ENCODE measurements at places on chromosomes 6 and 20.

GRCh38 chr20:14801591-14802325, 464.3 kb upstream of the FLRT3 start:
- DNase-seq: no peak

GRCh38 chr20:20229595-20229994, 138.3 kb upstream of the INSM1 start:
- no peak for DNase-seq

- DNase-seq: no peak
These were observed 246.7 kb downstream of the TTLL2 start for GRCh38 chr6:167571550-167571949.

- DNase-seq: peak; percentile 21
These were observed 27.1 kb downstream of the SAMHD1 start for GRCh38 chr20:36924167-36925045.

DNA sequence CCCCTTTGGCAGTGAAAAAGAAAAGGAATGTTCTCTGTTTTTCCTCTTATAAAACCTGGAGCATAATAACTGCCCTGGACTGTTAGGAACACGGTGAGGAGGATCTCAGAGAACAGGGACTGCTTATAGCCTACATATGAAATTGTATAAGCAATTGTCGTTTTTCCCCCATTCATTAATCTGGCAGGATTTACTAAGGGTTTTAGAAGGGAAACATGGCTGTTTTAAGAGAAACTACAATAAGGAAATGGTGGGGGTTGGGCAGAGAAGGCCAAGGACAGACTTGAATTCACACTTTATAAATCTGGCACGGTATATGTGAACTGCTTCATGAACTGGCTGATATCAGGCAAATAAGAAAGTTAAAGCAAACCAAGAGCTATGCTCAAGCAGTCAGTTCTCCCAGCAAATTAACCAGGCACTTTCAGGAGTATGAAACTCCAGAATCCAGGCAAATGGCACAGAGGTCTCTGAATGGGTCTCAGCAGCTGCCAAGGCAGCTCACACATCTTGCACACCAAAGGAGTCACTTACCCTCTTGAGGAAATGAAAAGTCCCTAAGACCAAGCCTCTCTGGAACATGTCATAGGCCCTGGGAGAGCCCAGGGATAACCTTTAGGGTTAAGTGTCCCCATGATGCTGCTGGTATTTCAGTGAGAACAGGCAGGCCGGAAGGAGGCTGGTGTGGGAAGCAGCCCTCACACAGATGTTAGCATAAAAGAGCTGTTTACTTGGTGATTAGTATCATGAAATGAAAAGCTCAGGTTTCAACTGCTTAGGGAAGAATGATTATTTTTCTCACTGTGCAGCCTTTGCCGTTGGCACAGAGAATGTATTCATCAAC, 260.5 kb upstream of the MARCKS start:
- no peak for DNase-seq

GRCh38 chr6:149815788-149816187, 48.4 kb downstream of the LRP11 start:
- DNase-seq: no peak

- DNase-seq: peak; percentile 62
These were observed 13.2 kb downstream of the QKI start for GRCh38 chr6:163427498-163428254.

DNA sequence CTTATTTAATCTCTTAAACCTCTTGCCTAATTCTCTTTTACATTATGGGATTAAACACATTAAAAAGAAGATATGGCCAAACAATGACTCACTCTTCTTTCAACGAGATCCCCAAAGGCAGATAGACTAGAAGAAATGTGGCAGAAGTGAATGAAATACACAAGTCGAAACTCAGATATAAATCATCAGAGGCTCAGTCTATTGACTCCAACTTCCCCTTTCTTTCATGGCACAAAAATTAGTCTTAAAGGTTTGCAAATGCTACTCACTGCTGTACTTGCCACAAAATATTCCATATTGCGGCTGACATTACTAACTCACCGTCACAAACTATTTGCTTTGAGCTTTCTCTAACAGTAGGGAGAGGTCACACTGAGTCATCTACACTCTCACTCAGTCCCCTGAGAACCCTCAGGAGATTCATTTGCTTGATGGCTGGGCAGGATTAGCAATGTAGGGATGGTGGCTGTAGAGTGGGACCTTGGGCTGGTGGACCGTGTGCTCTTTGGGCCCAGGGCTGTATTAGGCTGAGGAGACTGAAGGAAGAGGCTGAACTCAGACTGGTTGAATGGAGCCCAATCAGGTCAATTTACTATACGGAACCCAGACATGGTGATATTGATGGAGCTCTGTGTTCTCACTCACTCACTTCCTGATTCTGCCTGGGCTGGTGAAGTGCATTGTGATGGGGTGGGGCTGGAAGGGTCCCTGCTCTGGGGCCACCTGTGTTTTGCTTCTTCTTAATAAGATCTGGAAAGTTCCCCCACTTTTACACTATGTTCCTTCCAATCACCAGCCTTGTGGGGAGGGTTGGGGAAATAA, 42.8 kb upstream of the UBR2 start:
- no peak for DNase-seq

- DNase-seq: no peak
These were observed 67.9 kb downstream of the EZR start for GRCh38 chr6:158751224-158751623.

DNA sequence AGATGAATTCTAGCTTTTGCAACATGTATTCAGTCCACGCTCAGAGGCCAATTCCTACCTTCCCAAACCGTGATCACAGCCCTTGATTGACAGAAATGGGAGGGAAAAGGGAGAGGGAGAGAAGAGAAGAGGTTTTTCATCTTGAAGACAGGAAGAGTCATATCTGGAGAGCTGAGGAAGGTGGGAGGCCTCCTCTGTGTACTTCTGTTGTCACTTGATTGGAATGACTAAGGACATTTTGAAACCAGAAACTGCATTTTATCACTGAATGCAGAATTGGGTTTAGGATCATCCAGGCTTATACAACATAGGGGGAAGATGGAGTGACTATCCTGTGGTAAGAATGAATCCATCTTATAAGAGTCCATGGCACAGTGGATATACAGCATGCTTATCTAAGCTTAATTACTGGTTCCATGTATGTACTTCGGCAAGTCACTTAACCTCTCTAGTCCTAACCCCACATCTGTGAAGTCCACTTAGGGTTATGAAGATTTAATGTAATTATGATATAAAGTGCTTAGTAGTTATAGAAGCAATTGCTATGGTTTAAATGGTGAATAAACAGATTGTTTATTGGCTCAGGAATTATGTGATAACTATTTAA, 144.0 kb downstream of the BCKDHB start:
- DNase-seq: no peak

DNA sequence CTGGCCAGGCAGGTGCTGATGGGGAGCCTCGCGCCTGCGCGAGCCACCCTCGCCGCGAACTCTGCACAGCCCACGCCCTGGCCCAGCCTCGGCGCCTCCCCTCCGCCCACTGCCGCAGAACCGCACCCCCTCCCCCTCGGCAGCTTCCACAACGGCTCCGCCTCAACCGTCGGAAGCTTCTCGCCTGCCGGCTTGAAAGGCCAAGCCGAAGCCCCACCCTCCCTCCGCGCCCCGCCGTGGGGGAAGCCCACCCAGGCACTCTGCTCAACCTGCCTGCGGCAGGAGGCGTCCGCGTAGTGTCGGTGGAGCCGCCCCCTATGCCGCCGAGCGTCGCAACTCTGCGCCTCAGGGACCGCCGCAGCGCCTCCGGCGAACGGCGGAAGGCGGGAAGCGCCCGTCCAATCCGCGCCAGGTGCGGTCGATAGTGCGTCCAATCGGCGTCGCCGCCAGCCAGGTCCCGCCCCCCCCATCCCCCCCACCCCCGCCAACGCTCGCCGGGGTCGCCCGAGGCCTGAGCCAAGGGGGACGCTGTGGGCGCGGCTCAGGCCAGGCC, at the start of gene SYCP2:
TSS of gene SYCP2 (minus strand) at position 342 of the 553 bp plus-strand sequence. CDS start 11,224 bp downstream, outside the sequence.
- DNase-seq: peak; percentile 15

- no peak for DNase-seq
These were observed 172.5 kb downstream of the HTR1B start for GRCh38 chr6:77290798-77291197.

- DNase-seq: no peak
These were observed 12.5 kb downstream of the PLCB1 start for GRCh38 chr20:8144282-8145245.

DNA sequence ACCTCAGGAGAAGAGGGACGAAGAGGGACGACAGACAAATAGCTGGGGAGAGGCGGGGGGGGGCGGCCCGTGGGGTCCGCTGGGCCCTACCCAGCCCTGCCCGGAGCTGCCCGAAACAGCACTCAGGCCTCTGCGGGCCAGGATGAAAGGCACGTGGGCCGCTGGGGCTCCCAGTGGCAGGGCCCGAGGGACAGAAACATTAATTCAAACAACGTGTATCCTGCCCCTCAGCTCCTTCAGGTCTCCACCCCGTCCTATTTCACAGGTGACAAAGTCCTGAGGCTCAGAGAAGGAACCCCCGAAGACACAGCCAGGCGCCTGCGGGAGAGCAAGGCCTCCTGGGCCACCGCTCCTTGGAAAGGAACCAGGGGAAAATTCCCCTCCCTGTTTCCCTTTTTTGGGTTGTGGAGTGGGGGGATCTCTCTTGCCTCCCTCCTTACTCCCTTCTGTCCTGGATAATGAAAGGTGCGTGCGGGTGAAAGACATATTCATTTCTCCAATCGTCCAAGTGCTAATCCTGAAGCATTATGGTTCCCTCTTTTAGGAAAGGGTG, 93.3 kb downstream of the RNASET2 start:
- DNase-seq: no peak

GRCh38 chr6:5217356-5217755, 43.4 kb downstream of the LYRM4 start:
- DNase-seq: no peak

- no peak for DNase-seq
These were observed 75.7 kb downstream of the MRPL14 start for GRCh38 chr6:44051515-44051914.

- DNase-seq: no peak
These were observed 39.3 kb downstream of the ARID1B start for GRCh38 chr6:156816505-156816904.

GRCh38 chr6:145028144-145028818, 707.0 kb downstream of the EPM2A start:
- DNase-seq: no peak

DNA sequence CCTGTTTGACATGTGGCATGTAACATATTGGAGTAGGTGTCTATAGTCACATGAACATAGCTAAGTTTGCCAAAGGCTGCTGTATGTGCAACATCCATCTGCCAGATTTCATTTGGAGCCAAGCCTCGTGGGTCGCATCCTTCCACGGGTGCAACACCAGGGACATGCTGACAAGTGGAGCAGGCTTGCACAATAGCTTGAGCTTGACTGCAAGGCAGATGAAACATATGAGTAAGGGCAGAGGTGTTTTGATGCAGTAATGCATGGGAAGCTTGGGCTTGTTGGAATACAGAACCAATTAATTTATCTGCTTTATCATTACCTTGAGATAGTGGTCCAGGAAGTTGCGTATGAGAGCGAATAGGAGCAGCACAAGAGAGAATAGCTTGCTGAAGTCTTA, 74.1 kb upstream of the BTN3A2 start:
- no peak for DNase-seq

- DNase-seq: peak; percentile 3
These were observed 546 bp upstream of the KLHL32 start for GRCh38 chr6:96923871-96924493.

DNA sequence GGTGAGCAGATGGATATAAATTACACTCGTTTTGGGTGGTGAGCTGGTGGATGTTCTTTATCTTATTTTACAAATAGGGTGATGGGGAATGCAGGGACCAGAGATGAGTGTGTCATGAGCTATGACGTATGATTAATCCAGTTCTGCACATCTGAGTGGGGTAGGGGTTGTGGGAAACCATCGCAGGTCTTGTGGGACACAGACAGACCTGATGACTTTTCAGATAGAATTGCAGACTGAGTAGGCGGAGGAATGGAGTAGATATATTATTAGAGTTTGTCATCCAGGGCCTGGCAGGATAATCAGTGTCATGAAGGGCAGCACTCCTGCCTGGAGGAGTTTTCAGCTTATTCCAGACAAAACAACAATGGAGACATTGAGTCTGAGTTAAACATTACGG, 12.9 kb upstream of the DSP start:
- DNase-seq: no peak

DNA sequence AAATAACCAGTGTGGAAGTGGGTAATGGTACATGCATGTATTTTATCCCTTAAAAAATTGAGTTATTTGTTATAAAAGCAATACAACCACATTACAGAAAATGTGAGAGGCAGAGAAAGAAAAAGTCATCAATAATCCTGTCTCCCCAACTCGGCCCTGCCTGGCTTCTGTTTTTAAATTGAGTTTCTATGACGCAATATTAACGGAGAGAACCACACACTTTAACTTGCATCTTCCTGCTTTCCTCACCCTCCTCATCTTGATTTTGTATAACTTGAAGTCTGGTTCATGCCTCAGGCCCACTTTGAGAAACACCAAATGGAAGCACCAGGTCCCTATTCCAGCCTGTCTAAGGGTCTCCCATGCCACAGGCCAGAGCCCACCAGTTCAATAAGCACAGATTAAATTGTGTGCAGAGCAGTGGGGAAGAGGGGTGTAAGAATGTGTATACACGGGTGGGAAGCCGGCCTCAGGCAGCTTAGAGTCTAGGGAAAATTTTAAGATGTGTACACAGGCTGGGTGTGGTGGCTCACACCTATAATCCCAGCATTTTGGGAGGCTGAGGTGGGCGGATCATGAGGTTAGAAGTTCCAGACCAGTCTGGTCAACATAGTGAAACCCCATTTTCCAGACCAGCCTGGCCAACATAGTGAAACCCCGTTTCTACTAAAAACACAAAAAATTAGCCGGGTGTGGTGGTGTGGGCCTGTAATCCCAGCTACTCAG, 15.9 kb downstream of the KCNK5 start:
- no peak for DNase-seq

GRCh38 chr20:50605136-50605535, 86.2 kb downstream of the RIPOR3 start:
- no peak for DNase-seq

DNA sequence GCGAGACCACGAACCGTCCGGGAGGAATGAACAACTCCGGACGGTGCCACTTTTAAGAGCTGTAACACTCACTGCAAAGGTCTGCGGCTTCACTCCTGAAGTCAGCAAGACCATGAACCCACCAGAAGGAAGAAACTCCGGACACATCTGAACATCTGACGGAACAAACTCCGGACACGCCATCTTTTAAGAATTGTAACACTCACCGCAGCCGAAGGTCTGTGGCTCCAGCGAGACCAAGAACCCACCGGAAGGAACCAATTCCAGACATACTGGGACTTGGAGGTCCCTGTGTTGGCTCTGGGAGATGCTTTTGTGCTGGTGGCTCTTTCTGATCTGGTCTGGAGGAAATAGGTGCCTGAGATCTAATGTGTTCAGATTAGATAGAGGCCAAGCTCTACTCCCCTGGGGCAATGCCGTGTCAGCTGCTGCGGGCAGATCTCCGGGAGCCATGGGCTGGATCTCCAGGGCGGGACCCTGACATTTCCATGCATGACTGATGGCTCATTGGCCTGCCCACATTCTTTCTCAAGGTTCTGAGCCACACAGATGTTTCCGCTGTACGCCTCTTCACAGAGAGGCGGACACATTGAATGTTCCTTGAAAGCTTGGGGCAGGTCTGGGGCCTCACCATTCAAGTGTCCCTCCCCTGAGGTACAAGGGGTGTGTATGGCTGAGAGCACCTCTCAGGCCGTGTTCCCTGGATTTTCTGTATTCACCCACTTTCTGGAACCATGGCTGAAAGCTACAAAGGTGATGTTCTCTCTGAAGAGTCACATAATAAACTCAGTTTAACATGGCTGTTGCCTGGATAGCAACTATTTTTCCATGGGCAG, 29.3 kb downstream of the GMPR start:
- peak; percentile 86 for DNase-seq

GRCh38 chr6:80148220-80148619, 41.7 kb downstream of the BCKDHB start:
- DNase-seq: no peak

GRCh38 chr6:163872335-163872734, 457.8 kb downstream of the QKI start:
- no peak for DNase-seq
